ENCODE measurements at places on chromosomes 13 and 19.

DNA sequence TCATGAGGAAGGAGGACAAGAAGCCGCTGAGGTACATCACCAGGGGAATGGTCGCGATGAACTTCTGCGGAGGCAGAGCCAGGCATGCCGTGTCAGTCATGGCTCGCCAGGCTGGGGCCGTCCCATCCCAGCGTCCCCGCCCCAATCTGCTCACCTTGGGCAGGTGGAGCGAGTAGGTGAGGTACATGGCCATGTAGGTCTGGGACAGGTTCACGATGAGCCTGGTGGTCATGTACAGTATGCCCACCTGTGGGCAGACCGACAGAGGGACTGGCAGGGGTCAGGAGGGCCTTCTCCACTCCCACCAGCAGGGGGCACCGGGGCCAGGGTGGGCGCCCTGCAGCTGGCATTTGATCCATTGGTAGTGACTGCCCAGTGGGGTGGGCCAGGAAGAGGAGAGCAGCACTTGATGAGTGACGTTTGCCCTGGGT is 8.3 kb downstream of the TEKTIP1 start:
- DNase-seq: no peak

GRCh38 chr13:41327994-41328790 is 17.1 kb downstream of the NAA16 start:
- no peak for DNase-seq

GRCh38 chr19:2497186-2497585 is 21.3 kb downstream of the GADD45B start:
- no peak for DNase-seq

- DNase-seq: no peak
These were observed 15.4 kb downstream of the CEBPG start for GRCh38 chr19:33388725-33389420.

DNA sequence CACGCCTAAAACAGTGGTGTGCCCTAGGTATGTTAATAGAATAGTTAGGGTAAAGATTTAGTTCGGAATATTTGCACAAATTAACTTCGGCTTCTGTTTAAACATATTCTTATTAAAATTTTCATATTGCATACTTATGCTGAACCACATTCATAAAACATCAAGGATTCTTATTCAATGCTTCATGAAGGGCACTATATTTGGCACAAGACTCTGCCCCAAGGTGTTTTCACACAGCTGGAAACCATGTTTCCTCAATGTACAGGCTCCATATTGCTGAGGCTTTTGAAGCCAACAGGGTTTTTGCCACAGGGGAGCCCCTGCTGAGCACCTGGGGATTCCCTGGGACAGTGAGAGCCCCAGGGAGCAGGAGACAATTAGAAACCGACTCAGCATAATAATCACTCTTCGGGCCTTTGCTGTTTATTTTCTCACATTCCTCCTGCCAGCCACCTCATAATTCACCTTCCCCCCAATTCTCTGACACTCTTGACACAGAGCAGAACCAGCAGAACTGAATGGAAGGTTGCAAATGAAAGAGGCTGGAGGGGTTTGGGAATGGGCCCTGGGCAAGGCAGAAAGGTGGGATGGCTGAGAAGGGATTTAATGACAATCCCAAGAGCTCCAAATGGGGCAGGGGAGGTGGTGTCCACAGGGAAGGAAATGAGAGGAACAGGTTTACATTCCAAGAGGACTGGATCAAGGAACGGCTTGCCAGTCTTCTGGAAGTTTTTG is 72.3 kb upstream of the POMP start:
- DNase-seq: no peak

DNA sequence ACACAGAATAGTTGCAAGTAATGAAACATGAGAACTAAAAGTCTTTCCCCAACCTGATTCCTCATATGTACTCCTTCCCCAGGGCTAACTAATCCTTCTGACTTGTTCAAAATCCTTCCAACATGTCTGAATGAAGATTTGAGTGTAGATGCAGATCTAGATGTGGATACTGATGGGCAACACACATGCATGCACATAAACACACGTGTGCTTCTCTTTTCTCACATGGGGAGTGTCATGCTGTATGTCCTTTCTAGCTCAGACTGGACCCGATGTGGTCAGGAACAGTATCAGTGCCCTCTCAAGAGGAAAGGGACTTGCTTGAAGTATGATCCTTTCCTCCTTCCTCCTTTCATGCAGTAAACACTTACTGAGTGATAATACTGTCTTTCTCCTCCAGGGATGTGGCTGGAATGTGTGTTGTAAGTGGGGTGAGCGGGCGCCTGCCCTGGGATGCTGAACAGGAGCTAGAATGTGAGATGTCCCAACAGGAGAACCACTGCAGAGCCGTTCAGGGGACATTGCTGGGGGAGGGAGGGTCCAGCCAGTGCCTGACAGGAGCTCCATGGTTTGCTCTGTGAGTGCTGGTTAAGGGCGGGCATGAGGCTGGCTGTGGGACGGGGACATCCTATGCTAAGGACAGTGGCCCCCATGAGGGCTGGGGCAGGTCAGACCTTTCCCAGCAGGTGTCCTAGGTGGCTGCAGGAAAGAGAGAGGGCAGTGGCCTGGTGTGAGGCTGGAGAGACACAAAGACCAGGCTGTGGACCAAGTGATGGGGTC is 146.9 kb downstream of the TEX29 start:
- DNase-seq: no peak

DNA sequence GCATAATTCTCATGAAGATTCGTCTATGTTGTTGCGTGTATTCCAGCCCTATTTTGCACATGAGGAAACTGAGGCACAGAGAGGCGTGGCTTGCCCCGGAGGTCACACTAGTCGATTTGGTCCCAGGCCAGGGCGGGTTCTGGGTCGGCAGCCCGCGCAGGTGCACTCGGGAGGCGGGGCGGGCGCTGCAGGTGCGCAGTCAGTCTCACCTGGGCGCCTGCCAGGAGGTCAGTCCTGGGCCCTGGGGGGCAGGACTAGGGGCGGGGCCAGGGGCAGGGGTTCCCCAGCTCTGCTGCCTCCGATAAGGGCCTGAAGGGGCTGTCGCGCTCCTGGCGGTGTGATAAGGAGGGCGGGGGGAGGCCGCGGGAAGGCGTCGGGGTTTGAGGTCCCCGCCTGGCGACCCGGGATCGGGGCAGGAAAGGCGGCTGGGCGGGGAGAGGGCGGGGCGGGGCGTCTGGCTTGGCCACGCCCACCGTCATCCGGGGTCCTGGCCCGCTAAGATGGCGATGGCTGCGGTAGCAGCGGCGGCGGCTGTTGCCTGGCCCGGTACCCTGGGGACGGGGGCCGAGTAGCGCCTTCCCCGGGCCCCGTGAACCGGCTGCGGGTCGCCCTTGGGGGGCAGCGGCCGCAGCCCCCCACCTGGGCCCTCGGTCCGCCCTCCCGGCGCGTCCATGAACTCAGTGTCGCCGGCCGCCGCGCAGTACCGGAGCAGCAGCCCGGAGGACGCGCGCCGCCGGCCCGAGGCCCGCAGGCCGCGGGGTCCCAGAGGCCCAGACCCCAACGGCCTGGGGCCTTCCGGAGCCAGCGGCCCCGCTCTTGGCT is at the start of gene ATG4D:
Gene ATG4D, plus strand, starts transcription at position 485 of the 822 bp plus-strand sequence. Its CDS starts 187 bp downstream, at position 672.
- no peak for DNase-seq

- no peak for DNase-seq
These were observed 24.6 kb upstream of the OVOL3 start for GRCh38 chr19:36086326-36086725.

GRCh38 chr13:77503398-77503797 is 32.1 kb upstream of the SCEL start:
- DNase-seq: no peak

DNA sequence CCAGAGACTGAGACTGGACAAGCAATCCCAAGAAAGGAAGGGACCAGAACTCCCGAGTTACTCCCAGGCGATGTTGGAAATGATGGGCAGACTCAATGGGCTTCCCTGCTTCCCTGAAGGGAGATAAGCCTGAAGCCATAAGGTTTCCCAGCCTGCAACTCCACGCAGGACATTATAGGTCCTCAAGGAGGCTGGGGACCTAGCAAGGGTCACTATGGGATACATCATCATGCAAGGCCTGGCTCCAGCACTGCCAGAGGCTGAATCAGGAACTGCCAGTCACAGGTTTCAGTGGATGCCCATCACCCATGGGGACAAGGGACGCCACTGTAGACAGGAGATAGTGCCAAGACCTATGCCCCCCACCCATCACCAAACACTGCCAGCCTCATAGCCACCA is 338.7 kb downstream of the IRS2 start:
- no peak for DNase-seq

Data from epithelial cell of prostate (primary cell).